ENCODE measurements at places on chromosomes 2 and 18.

GRCh38 chr2:104976603-104977120 lies 61.2 kb upstream of the MRPS9 start:
- DNase-seq, result no peak

GRCh38 chr18:49898421-49898820 lies 85.1 kb upstream of the ACAA2 start:
- DNase-seq, result peak; percentile 52

DNA sequence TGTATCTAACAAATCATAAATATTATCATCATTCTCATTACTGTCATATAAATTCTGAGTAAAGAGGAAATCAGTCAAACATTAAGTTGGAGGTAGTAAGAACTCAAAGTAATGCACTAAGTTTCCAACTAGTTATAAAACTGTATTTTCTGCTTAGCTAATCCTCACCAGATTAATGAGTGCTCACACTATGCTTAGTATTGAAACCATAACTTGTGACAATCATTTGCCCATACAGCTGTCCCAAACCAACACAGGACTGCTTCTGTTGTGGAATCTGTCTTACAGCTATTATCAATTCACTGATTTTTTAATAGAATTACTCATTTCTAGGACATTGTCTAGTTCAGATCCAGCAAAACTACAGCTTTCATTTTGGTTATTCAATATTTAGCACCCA lies 41.5 kb upstream of the TANK start:
- DNase-seq, result no peak

- no peak for DNase-seq
These were observed 78.4 kb downstream of the NEB start for GRCh38 chr2:151655663-151656398.

DNA sequence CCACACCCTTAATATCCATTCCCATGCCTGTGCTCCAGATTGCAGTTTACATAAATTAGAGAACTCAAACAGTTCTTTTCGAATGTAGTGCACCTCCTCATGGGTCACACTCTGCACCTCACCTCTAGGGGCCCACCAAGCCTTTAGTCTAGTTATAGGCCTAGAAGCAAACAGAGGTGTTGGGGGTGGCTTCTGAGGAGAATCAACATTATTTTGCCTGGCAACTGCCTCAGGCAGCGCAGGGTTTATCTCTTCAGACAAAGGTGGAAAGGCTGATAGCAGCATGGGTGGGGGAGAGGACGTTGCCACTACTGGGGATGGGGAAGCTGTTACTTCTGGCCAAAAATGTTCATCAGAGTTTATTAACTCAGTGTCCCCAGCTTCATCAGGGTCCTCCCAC lies 5.0 kb upstream of the GYPC start:
- no peak for DNase-seq

DNA sequence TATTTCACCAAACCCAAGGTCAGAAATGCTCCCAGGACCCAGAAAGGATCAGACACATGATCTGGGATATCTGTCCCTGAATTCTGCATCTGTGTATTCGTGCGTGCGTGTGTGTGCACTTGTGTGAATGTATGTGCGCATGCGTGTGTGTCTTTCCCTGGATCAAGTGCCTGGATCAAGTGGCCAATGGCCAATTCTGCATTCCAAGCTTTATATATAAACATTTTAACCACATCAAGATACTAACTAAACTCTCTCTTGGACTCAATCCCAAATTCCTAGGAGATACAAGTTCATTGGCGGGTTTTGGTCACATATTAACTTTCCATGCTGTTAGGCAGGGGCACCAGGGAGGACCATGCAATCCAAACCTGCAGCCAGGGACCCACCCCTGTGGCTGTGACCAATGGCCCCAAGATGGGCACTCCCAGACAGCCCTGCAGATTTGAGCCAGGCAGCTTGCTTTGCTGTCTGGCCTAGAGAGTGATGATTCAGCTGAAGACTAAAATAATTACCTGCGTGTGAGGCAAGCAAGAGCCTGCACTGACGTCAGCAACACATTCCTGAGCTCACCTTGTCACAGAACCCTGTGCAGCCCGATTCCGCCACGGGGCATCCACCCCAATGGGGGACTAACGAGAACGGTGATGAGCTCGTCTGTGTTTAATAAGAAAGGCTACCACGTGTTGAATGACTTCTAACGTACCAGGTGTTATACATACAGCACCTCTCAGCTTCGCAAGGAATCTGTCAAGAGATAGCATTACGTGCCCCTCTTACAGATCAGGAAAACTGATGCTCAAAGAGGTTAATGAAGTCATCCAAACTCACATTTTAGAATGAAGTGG lies 45.3 kb upstream of the ROCK2 start:
- DNase-seq, result peak; percentile 89

DNA sequence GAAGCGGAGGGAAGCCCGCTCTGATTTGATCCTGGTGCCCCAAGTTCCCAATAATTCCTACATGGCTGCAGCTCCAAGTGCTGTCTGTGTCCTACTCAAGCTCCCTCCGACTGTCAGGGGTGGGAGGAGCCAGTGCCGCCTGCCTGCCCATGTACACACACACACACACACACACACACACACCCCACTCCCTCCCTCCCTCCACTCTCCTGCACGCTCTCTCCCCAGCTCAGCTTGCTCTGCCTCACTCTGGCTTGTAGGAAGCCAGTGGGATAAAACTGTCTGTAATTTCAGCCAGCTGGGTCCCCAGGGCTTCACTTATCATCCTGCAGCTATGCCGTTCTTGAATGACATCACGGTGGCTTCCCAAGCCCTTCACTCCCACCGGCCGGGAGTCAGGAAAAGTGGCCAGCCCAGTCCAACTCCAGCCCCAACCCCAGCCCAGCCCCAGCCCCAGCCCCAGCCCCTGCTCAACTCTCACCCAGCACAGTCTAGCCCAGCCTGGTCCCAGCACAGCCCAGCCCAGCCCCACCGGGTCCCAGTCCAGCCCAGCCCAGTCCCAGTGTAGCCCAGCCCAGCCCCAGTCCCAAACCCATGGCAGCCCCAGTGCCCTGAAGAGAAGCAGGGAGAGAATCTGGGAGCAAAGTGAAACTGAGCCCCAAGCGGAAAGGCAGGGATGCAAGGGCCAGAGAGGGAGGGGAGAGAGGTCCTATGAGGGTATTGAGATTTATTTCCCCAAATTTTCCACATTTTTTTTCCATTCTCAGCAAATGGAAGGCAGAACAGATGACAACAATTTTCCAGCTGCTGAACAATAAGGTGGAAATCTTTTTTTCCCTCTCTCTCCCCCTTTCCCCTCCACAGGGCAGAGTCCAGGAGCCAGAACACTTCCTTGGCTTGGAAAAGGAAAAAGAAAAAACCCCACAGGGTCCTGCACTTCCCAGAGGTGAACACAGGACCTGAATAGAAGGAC lies 144.0 kb downstream of the TNS1 start:
- peak; percentile 88 for DNase-seq

DNA sequence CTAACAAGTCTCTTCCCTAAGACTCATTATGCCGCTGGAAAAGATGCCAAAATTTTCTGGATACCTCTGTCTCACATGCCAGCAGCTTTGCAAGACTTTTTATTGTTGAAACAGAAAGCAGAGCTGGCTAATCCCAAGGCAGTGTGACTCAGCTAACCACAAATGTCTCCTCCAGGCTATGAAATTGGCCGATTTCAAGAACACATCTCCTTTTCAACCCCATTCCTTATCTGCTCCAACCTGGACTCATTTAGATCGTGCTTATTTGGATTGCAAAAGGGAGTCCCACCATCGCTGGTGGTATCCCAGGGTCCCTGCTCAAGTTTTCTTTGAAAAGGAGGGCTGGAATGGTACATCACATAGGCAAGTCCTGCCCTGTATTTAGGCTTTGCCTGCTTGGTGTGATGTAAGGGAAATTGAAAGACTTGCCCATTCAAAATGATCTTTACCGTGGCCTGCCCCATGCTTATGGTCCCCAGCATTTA lies 26.3 kb downstream of the DHRS9 start:
- peak; percentile 26 for DNase-seq

DNA sequence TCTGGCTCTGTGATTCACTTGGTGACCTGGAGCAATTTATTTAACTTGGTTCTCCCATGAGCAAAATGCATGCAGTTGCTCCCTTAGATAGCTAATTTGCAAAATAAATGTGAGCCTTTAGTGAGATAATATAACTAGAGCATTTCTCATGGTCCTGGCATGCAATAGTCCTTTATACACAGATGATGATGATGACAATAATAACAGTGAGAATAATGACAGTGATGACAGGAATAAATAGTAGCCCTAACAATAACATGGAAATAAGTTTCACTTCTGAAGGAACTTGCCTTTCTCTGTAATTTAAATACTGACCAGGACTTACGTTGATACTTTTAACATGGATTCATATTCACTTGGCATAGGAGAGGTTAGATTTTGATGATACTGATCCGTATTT lies 49.2 kb downstream of the LPIN1 start:
- no peak for DNase-seq

DNA sequence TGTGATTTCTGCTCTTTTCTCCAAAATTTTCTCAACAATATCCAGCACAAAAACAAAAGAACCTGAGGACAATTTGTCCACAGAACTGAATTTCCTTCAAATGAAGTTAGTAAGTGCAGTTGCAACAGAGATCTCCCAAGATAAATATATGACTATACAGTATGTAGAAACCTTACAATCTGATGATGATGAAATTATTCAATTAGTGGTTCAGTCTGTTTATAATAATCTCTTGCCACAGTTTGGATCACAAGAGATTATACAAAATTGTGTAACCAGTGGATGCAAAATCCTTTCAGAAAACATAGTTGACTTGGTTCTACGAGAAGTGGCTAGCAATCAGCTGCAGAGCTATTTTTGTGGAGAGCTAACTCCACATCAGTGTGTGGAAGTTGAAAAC lies 68.7 kb downstream of the FSIP2 start:
- DNase-seq, result no peak

DNA sequence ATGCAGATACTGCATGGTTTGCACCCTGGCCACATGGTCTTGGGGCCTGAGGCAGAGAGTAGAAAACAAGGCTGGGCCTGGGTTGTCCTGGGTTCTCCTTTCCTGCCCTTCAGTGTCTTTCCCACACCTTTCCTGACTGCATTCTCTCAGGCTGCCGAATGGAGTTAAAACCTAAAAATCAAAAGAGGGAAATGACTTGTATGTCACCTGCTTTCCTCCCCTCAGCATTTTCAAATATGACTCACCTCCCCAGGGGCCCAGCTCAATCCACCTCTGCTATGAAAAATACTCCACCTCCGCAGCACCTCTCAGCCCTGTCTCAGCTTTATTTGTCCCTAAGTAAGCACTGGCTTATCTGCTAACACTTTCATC lies 457.8 kb upstream of the MEX3C start:
- no peak for DNase-seq

DNA sequence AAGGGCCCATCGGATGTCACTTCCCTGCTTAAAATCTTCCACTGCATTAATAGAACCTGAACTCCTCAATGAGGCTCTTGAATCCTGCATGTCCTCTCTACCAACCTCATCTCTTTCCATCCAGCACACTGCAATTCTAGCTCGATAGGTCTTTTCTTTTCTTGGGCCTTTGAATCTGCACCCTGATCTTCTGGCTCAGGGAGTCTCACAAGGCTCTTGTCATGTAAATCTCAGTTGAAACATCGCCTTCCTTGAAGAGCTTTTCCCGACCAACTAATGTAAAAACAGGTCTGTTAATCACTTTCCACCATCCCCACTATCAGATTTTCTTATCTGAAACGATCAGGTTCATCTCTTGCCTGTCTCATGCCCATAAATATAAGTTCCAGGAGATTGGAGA lies 120.5 kb downstream of the MYO5B start:
- DNase-seq, result no peak

GRCh38 chr18:1652018-1652417 lies 747.3 kb downstream of the ADCYAP1 start:
- DNase-seq, result no peak

GRCh38 chr2:34853646-34854045 lies 1254.5 kb upstream of the FAM98A start:
- no peak for DNase-seq

DNA sequence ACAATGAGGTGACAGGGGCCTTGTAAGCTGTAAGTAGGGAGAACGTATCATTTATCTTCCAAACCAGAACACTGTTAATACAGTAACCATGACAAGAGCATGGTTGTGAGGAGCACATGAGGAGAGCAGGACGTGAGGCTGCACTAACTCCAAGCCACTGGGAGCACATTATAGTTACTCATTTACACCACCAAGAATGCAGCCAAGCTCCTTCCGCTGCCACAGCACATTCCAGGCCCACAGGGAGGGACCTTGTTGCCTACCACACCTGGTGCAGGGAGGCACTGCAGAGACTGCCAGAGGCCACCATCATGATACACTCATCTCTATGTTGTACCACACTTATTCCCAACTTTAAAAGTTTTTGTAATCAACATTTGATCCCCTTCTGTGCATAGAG lies 13.5 kb upstream of the SFXN5 start:
- DNase-seq, result no peak

DNA sequence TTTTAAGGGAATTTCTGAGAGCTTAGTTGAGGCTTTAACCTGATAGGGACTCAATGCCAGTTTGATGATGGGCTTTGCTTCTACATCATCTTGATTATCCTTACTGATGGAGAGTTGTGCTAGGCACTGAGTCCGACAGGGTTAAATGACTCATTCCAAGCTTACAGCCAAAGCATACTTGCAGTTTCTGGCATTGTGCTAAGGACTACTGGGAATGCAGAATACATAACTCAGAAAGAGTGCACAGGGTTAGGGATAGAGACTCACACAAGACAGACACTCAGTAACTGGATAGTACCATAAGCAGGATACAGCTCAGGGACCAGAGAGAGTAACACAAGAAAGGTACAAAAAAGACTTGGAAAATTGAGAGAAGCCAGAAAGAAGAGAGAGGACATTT lies 94.1 kb upstream of the SLC14A2 start:
- DNase-seq, result no peak

DNA sequence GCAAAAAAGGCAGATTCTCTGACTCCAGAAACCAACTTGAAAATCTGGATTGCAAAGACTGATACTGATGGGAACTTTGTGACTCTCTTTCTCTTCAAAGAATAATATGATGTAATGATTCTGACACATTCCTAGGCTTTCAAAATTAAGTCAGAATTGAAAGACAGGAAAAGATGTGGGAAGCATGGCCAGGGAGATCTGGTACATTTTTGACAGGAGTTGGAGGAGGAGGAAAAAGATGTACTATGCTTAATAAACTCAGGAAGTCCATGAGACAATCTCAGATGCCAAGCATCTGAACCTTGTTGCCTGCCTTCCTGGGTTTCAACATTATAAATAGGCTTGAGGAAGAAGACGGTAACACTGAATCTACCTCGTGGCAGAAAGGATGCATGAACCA lies 34.2 kb downstream of the KLF7 start:
- no peak for DNase-seq

DNA sequence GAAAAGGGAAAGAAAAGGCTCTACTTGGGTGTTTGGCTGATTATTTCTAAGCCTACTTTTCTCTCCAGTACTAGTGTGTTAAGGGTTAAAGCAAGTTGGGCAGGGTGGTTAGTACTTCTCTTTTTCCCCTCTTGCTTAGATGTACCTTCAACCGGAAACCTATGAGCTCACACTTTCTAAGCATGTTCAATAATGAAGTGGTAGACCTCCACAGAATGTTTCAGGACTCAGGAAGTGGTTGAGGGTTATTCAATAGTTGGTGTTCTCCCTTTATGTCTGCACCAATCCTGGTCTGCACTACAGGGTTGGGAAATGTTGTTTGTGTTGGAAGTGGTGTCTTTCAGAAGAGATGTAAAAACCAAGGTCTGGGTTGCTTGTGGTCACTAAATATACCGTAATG lies 137.1 kb downstream of the ZEB2 start:
- DNase-seq, result no peak
